ENCODE measurements at places on chromosomes 12 and 14.

DNA sequence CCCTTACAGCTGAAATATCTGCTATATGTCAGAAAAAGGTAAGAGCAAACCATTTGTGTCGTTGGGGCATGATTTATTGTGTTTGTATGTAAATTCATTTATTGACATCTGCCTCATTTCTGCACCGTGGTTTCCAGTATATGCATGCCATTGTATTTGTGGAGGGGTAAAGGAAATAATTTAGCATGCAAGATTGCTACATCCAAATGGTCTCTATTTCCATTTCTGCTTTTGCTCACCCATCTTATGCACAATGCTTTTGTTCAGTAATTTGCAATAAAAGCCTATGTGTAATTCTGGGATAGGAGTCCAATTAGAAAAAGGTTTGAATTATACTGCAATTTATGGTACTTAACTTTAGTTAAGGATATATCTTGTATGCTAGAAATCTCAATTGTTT, 101.8 kb downstream of the UNC79 start:
- no peak for DNase-seq

DNA sequence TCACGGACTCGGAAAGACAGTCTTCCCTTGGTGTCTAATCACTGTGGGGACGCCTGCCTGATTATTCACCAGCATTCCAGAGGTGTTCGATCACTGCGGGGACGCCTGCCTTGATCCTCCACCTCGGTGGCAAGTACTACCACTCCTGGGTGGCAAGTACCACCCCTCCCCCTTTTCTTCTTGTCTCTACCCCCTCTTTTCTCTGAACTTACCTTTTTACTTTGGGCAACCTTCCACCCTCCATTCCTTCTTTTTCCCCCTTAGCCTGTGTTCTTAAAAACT, 12.0 kb upstream of the LGMN start:
- DNase-seq: no peak

DNA sequence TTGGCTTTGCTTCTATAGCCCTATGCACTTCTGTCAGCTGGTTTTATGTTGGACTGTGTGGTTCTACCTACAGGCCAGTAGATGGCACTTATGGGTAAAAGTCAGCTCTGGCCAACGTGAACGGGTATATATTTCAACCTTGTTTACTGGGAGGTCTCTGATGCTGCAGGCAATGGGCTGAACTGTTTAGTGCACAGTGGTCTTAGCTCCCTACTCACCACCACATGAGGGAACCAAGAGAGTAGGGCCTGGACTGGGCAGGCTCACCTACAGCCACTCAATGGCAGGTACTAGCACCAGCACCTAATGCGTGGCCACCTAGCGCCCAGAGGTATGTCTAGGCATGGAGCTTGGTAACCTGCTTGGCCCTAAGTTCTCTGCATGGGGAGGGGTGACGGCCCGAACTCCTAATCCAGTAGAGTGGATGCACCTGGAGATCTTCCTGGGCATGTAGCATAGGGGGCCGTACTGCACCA, 481.8 kb downstream of the TMEM117 start:
- no peak for DNase-seq

DNA sequence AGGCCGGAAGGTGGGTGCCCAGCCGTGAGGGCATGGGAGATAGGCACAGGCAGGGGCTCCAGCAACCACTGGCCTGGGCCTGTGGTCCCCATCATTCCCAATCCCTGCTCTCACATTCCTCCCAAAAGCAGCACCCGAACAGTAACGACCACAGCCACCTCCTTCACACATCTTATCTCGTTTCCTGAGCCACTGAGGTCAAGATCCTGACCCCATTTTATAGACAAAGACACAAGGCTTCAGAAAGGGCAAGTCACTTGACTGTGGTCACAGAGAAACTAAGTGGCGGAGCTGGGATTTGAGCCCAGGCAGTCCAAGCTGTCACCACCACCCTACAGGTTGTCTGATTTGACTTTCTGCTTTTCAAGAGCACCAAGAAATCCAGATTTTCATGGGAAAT, 38.9 kb downstream of the DTX1 start:
- no peak for DNase-seq

DNA sequence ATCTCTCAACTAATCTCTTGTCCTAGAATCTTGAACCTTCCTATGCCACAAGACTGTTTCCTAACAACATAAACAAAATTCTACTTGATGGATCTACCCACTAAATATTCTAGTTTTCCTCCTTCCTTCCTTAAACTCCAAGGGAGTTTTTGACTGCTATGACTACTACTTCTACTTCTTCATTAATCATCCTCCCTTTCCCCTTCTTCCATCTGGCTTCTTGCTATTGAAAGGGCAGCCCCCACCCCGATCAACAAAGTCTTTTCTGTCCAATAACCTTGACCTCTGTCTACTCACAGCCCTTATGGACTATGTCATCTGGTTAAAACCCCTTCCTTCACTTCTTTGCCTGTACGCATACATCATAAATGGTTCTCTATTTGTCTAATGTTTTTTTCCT, 5.6 kb downstream of the LTA4H start:
- DNase-seq: no peak

- DNase-seq: no peak
Measured at GRCh38 chr12:108298761-108299275, 40.3 kb downstream of the CMKLR1 start.

- no peak for DNase-seq
Measured at GRCh38 chr14:91062600-91062999, 2.2 kb upstream of the RPS6KA5 start.

DNA sequence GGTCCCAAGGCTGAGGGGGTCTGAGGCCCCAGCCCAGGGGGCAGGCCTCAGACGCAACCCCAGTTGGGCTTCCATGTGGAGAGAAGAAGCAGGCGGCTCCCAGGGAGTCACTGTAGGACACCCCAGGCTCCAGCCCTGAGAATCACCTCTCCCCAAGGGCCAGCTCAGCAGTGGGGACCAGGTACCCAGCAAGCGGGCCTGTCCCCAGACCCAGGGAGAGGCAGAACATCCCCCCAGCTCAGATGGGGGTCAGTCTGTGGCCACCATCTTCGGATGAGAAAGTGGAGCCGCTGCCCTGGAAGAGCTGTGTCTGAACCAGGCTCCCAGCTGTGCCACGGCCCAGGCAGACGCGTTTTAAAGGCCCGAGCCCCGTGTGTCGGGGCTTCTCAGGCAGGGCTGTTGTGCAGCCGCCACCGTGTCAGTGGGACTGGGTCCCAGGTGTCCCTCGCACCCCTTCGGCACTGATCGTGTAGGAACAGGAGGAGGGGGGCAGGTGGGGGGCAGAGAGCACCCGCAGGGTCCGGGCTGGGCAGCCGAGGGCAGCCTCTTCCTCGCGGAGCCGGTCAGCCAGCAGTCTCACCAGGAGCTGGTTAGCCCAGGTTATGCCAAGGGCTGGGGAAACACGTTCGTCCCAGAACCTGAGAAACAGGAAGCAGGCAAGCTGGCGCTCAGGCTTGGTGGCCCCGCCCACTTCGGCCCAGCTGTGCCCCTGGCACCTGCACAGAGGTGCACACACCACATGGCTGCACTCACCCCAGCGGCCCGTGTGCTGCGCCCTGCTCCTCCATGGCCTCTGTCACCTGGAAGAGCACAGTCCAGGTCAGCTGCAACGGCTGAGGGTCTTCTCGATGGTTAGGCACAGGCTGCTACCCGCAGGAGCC, 16.6 kb downstream of the XRCC3 start:
- peak; percentile 11 for DNase-seq

- DNase-seq: no peak
Measured at GRCh38 chr14:41824441-41824840, 217.8 kb downstream of the LRFN5 start.

DNA sequence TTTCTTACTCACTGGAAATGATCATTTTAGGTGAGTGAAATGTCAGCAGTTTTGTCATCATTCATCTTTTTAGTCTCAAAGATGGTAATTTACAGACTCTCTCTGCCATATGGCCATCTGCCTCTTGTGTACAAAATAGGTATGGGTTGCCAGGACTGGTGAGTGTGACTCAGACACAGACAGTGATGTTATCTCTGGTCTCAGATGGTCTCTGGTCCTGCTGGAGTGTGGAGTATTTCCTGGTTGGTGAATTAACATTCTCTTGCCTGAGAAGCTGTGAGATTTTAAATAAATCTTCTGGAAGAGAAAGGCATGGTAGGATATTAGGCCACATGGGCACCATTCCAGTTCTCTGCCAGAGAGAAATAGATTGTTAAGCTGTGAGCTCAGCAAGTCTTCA, 207.0 kb downstream of the ATP23 start:
- DNase-seq: no peak

GRCh38 chr14:99316281-99317163, 44.5 kb upstream of the BCL11B start:
- no peak for DNase-seq

DNA sequence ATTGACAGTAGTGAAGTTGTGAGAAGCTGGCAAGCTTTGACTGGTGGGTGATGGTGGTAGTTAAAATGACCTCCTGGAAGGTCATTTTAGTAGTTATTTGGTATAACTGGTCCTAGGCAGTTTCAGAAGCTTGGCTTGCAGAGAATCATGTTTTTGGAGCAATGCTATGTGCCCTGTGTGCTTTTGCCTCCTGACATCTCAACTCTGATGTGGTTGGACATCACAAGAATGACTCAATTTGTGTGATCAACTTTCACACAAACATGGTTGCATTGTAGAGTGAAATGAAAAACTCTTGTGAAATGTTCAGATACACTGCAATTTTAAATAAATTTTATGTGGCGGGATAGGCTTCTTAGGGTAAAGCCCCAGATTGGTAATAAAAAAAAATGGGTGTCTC, 8.3 kb upstream of the ABCD2 start:
- no peak for DNase-seq

DNA sequence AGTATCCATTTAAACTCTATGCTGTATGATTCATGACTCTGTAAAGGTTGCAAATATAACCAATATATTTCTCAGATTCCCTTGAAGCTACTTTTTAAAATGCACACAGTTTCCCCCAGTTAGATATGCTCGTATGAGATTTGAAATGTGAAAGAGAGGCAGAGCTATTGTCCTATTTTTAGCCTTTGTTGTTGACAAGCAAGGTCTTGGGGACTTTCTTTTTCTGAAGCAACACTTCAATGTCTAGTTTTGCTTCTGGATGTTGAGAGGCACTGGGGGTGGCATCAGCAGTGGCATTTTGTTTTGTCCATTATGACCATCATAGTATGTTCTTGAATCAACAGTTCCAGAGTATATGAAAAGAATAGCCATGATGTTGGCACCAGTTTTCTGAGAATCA, 63.4 kb downstream of the ASCL1 start:
- no peak for DNase-seq

DNA sequence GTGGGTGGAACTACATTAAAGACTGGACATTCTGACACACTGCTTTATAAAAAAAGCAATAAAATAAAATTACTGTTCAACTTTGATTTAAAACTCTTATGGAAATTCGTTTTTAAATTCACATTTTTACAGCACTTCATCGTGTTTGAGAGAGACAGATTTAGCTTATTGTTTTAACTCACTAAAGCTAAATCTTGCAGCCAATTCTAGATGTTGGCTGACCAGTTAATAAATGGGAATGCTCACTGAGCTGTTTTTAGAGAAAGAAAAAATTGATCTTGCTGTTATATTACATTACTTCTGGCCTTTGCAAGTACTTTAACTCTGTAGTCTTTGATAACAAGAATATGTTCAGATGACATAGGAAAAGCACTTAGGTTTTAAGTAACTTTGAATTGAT, 157.1 kb downstream of the PLCZ1 start:
- DNase-seq: no peak

DNA sequence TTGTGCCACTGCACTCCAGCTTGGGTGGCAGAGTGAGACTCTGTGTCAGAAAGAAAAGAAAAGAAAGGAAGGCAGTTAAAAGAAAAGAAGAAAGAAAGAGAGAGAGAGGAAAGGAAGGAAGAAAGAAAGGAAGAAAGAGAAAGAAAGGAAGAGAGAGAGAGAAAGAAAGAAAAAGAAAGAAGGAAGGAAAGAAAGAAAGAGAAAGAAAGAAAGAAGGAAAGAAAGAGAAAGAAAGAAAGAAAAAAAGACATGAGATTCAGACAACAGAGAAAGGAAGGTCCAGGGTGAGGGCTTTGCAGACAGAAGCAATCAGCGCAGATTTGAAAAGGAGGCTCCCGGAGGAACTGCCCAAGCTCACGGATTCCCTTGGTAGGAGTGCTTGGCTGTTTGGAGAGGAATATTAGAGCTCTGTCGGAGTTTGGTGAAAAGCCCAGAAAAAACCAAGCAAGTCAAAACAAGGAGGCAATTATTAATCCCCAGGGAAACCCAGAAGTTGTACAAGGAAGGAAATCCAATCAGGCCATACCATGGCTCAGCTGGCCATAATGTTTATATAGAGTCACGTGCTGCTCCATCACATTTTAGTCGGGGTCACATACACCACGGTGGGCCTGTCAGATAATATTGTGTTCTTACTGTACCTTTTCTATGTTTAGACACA, 11.6 kb upstream of the CCDC85C start:
- no peak for DNase-seq

- peak; percentile 4 for DNase-seq
Measured at GRCh38 chr14:63224196-63224595, 20.0 kb downstream of the RHOJ start.

GRCh38 chr14:37232907-37233481, 35.3 kb downstream of the MIPOL1 start:
- peak; percentile 65 for DNase-seq

DNA sequence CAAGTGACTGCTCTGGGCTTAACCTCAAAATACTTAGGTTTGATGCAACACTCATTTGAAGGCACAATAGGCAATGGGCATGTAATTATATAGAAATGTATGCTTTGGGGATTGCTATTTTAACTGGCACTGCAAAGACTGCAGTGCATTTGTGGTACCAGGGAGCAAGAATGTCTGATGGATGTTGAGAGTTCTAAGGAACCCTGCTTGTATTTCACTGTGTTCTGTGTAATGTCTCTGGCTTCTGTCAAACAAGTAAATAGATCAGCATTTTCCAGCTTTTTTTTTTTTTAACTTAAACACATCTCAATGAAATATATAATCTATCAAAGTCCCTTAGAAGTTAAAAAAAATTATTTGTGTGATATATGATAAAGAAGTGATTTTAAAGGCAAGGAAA, 94.8 kb upstream of the ATP2B1 start:
- no peak for DNase-seq

- DNase-seq: no peak
Measured at GRCh38 chr12:106985479-106985878, 1.5 kb downstream of the MTERF2 start.

DNA sequence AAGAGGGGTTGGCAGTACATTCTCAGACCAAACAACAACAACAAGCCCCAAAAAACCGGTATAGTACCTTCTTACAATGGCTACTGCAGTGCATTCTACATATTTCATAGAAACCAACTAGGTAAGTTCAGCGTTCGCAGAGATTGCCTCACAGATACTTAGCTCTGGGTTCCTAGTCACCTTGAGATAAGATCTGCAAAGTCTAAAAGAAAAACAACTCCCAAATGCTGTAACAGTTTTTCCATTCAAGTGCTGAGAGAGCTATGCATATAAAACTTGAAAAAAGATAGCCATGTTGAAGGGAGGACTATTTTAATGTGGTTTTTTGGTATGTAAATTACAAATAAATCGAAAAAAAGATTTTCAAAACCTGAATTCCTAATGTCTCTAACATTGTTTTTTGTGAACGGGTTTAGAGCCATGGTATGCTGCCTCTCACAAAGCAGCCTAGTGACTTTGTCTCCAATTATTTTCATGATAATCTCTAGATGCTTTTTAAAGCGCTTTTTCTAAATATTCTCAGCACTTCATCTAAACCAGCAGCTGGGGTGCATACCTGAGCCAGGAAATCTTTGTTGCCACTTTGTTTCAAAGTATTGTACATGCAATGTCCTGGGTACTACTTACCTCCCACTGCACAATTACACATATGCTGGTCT, 56.6 kb upstream of the CRACR2A start:
- DNase-seq: no peak

- no peak for DNase-seq
Measured at GRCh38 chr14:89884761-89885160, 69.8 kb downstream of the EFCAB11 start.

Measured in NCI-H345 (cell line).